Gastrocnemius medialis (tissue), 4 donors: ENCODE measurements at places on chromosomes 4 and X.

- DNase-seq: peak; percentile 54
These were observed 612 bp downstream of the MAGED2 start for GRCh38 chrX:54808109-54808604.

DNA sequence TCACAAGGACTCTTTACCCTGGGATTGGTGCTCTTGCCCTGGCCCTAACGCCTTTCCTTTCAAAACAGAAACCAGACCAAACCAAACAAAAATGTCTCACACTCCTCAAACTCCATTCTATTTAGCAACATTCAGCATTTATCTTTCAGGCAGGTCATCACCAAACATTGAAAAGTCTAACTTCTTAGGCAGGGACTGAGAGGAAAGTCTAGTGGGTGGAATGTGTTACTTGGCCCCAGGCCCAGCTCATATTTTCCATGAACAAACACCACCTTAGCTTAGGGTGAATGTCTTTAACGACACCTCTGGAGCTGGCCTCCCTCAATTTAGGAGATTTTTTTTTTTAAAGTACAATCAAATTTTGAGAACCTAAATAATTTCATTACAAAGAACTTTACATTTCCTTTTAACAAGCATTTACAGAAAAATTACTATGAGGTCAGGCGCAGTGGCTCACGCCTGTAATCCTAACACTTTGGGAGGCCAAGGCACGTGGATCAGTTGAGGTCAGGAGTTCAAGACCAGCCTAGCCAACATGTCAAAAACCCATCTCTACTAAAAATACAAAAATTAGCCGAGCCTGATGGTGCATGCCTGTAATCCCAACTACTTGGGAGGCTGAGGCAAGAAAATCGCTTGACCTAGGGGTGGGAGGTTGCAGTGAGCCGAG, 10.2 kb upstream of the N4BP2 start:
- DNase-seq: no peak

- no peak for DNase-seq
These were observed 18.6 kb downstream of the HELT start for GRCh38 chr4:185036842-185037241.

- no peak for DNase-seq
These were observed 19.5 kb upstream of the WDFY3 start for GRCh38 chr4:84985952-84986351.

- no peak for DNase-seq
These were observed 14.4 kb upstream of the MAGEA1 start for GRCh38 chrX:153164733-153165132.

DNA sequence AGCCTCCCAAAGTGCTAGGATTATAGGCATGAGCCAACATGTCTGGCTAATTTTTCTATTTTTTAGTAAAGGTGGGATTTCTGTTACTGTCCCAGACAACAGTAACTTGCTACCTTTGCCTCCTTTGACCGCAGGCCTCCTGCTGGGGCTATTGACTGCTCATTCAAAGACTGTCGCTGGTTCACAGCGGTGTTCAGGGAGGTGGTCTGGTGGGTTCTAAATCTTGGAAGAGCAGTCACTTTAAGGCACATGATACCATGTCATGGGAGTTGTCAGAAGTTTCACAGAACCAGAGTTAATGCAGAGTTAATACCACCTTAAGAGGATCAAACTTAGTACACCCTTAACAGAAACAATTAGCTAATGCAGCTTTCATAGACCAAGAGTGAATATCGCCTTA, 3.8 kb downstream of the ASMT start:
- DNase-seq: no peak

DNA sequence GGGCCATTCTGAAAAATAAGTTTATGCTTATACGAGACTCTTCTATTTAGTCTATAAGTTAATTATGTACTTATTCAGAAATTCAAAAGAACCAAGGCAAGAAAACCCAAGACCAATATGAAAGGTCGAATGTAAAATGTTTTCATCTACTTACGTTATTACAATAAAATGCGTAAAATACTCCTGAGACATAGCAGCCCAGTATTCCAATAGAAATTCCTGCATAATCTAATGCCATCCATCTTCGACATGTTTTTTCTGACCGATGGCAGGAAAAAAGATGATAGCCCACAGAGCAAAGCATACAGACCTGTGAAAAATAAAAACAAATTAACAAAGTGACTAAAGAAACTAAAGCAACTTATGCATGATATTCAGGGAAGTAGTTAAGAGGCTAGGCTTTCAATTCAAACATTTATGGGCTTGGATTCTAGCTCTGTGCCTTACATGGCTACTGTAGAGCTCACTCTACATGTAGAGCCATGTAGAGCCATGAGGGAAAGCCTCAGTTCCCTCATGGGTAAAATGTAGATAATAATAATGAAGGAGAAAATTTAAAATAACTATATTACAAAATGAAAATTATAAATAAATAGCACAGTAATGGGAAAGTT, 9.1 kb downstream of the PAQR3 start:
- DNase-seq: no peak
